ENCODE measurements at places on chromosomes 3 and 15. TPM values are rescaled to one million over a fixed set of nuclear protein-coding genes. Genes with fewer than 3 reads are reported as not detected.

Gene KLHL40
- not detected for total RNA-seq

Gene TTLL13
- 0.36 TPM for total RNA-seq

GRCh38 chr3:37934631-37935289 is 55.8 kb upstream of the VILL start:
- DNase-seq, result no peak

GRCh38 chr15:69629631-69630161 is 177.1 kb downstream of the RPLP1 start:
- DNase-seq, result no peak

DNA sequence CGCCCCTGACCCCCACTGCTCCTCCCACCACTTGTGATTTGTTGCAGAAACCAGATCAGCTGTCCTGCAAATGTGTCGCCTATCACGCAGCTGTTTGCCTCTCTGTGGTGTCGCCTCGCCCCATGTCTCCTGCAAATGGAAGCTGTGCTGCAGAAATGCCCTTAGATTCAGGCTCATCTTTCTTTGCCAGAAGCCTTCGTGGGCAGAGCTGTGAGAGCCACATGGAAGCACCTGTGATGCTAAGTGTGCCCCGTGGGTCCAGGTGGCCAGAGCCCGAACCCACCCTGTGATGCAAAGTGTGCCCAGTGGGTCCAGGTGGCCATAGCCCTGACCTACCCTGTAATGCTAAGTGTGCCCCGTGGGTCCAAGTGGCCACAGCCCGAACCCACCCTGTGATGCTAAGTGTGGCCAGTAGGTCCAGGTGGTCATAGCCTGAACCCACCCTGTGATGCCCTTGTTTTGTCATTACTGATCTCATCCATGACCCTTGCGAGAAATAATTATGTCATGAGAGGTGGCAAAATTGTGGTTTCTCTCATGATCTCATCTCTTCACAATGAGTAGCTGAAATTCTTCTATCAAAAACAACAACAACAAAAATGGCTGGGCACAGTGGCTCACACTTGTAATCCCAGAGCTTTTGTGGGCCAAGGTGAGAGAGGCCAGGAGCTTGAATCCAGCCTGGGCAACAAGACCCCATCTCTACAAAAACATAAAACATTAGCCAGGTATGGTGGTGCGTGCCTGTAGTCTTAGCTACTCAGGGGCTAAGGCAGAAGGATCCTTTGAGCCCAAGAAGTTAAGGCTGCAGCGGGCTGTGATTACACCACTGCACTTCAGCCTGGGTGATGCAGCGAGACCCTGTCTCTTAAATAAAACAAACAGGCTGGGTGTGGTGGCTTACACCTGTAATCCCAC is 187.4 kb downstream of the GOLGA6L6 start:
- no peak for DNase-seq

DNA sequence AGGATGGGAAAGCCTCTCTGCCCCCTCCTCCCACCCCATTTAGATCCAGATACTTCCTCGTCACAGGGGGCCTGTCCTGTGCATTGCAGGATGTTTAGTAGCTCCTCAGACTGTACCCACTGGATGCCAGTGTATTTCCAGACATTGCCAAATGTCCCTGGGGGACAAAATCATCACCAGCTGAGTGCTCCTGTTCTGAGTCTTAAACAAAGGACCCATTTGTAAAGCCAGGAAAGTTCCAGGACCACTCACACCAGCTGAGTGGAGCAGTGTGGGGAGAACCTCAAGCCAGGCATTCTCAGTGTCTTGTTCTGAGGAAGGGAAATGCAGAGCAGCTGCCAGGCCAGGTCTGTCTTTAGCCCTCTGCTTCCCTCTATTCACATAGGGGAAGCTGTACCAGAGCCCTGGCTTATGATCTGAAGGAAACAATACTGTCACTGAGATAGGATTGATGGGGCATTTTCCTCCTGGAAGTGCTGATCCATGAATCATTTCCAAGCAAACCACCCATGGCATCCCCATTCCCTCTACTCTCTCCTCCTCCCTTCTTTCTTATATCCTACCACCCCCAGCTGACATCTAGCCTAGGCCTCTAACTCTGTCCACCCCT is 67.4 kb upstream of the MEX3B start:
- DNase-seq, result no peak

Measured in ureter (tissue), 1 donor.